ENCODE measurements at places on chromosomes 6 and 20.
A peak's percentile ranks its signal among the peaks of the same experiment; 100 is the strongest.

DNA sequence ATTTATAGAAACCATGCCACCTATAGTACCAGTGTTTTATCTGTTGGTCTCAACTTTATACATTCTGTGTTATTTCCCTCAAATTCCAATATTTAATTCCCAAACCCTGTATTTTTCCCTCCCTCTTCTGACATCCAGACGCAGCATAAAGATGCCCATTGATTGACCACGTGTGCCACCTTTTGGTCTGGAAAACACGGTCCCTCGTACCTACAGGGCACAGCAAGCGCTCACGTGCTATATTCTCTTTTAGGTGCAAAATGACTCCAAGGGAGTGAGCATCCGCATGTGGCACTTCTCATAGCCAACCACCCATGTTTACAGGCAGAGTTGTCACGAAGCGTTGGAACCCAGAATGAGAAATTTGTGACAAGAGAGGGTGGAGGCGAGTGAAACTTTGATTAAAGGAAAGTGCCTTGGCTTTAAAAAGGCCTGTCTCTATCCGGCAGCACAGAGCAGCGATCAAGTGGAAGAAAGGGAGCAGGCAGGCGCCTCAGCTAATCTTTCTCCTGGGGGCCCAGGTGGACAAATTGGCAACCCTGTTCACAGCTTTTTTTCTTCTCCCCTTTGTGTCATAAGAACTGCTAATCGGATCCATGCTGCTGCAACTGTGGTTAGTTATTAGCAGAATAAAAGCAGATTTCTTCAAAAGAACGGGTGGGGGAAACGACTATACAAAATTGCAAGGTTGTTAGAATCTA, 225.9 kb downstream of the TMEM242 start:
- no peak for DNase-seq

GRCh38 chr20:32570401-32571190, 14.5 kb downstream of the NOL4L start:
- DNase-seq: no peak

- no peak for DNase-seq
These were observed 559 bp downstream of the APMAP start for GRCh38 chr20:24991897-24992486.

- no peak for DNase-seq
These were observed 30.4 kb downstream of the TGM2 start for GRCh38 chr20:38134427-38135270.

- DNase-seq: no peak
These were observed 16.2 kb downstream of the SUN5 start for GRCh38 chr20:32988008-32988407.

- DNase-seq: no peak
These were observed 8.4 kb downstream of the TIAM2 start for GRCh38 chr6:155003476-155003875.

GRCh38 chr6:168432196-168432595, 8.8 kb upstream of the SMOC2 start:
- DNase-seq: no peak

DNA sequence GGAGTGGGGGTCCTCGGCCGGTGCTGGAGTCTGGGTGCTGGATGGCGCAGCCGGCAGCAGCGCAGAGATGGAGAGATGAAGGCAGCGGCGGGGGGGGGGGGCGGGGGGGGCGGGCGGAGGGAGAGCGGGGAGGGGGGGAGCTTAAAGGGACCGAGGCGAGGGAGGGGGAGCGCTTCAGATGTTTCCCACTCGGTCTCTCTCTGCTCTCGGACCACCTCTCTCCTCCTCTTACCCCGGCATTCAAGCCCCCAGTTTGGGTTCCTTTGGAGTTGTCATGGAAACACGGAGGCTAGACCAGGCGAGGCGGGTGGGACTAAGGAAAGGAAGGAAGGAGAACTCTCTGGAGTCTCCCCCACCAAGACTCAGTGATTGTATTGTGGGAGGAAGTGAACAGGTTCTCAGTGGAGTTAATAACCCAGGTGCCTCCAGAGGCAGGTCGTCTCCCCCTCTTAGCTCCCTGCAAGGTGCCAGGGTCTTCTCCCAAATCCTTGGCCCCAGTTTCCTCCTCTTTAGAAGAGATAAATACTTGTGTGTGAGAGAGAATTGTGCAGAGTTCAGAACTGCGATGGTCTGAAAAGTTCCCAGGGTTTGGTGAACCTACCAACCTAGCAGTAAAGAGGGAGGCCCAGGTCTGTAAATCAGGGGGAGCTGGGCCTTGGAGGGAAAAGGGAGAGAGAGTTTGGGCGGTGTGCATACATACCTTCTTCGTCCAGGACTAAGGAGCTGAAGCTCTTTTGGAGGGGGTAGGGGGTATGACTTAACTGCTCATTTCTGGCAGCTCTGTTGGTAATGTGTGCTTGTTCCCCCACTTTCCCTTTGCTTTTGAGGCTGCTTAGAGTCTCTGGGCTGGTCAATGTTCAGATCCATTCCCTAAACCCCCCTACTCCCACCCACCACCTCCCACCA, at the start of gene PRRT1:
TSS of gene PRRT1 (minus strand) at position 77 of the 906 bp plus-strand sequence. CDS start 112 bp downstream, outside the sequence.
- DNase-seq: no peak

- DNase-seq: no peak
These were observed 383.8 kb upstream of the JAG1 start for GRCh38 chr20:11057624-11058023.

GRCh38 chr6:135224037-135224647, 43.0 kb downstream of the MYB start:
- DNase-seq: no peak

- DNase-seq: no peak
These were observed 36.5 kb upstream of the CST7 start for GRCh38 chr20:24912397-24913075.

GRCh38 chr6:138334000-138334399, 43.7 kb upstream of the SMIM28 start:
- no peak for DNase-seq

DNA sequence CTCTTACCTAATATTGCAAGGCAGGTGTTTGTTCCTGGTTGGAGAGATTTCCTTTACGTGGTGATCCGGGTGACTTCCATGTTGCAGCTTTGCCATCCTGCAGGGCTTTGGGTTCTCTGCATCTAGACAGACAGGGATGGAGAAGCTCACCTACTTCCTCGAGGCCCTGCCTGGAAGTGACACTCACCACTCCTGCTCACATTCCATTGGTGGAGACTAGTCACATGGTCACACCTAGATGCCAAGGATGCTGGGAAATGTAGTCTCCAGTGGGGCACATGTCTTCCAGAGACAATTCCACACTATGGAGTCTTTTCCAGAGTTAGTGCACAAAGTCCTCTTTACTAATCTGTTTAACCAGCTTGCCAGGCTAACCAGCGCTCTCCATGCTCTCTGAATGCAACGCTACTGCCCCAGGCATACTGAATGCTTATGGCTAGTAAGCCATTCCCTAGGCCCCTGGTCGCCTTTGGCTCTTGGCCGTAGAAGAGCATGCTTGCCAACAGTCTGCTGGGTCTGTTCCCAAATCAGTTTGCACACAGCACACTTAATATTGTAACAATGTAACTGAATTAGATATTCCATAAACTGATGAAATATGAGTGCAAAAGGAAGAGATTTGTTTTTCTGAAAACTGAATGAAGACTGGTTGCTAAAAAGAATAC, 6.7 kb upstream of the KCNK15 start:
- peak; percentile 93 for DNase-seq

GRCh38 chr6:30766461-30767157, 22.3 kb upstream of the IER3 start:
- DNase-seq: no peak

DNA sequence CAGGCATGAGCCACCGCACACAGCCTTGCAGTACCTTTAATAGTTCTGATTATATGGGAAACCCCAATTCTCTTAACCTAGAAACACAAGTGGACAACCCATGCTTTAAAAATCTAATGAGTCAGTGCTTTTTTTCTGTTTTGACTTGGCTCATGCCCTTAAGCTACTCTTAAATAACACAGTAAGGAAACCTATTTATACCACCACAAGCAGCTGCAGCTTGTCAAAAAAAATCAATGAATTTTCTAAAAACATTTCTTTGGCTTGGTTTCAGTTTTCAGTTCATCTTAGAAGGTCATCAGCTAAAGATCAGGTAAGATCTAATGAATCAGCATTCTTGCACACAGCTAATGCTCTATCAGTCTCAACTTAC, 124.1 kb upstream of the DST start:
- no peak for DNase-seq

DNA sequence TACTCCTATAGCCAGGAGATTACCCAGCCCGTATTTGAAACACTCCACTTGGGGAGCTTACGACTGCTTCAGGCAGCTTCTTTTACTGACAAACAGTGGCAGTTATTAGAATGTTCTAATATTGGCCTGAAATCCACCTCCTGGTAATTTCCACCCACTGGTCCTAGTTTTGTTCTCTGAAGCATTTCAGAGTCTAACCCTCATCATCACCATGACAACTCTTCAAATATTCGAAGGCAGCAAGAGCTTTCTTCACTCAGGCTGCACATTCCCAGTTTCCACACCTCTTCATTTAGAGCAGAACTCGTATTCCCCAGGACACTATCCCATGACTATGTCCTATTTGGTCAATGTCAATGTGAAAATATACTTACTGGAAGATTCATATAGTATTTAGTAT, 325.6 kb downstream of the UBE3D start:
- DNase-seq: no peak

- DNase-seq: no peak
These were observed 35.1 kb downstream of the TPD52L1 start for GRCh38 chr6:125188594-125189203.

DNA sequence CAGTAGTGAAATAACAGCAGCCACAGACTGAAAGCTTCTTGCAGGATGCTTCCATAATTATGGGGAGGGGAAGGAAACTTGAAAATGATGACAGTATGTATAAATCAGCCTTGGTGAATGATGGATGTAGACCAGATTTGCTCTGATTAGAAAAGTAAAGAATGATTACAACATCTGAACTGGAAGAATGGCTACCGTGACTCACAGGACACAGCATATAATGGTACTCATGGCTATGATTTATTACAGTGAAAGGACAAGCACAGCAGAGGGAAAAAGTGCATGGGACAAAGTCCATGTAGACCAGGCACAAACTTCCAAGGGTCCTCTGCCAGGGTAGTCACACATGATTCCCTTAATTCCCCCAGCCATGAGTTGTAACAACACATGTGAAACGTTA, 70.7 kb upstream of the POPDC3 start:
- DNase-seq: no peak

- DNase-seq: no peak
These were observed 11.0 kb upstream of the SLC35B3 start for GRCh38 chr6:8446391-8446790.

DNA sequence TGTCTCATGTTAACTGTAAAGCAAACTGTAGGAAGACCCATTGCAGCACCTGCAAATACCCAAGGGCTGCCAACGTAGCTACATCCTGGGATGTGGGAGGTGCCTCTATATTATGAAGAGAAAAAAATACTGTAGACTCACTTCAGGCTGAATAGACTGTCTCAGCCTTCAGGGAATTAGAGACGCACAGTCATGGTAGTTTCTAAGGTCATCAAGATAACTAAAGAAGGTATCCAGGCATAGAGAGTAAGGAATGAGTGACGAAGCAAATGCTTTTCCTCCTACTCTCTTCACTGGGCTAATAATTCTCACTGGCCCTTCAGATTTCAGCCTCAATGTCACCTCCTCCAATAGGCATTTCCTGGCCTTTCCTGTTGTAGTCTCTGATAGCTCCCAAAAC, 121.6 kb upstream of the ECI2 start:
- DNase-seq: no peak

DNA sequence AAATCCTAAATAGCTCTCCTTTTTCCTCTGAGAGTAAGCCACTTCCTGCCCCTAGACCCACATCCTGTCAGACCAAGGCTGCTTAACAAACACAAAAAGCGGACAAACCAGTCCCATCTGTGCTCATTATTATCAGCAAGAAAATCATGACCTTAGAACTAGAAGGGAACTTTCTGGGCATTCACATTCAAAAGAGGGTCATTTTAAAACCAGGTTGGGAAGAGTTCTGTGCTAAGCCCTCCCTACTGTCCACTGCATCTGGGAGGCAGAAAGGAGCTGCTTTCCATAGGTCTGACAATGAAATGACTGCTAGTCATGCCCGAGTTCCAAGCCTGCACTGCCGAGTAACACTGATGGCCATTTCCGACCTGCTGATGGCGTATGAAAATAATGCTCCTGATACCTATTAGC, 15.4 kb downstream of the EZR start:
- DNase-seq: no peak

GRCh38 chr6:148398678-148399077, 56.0 kb downstream of the SASH1 start:
- DNase-seq: no peak

DNA sequence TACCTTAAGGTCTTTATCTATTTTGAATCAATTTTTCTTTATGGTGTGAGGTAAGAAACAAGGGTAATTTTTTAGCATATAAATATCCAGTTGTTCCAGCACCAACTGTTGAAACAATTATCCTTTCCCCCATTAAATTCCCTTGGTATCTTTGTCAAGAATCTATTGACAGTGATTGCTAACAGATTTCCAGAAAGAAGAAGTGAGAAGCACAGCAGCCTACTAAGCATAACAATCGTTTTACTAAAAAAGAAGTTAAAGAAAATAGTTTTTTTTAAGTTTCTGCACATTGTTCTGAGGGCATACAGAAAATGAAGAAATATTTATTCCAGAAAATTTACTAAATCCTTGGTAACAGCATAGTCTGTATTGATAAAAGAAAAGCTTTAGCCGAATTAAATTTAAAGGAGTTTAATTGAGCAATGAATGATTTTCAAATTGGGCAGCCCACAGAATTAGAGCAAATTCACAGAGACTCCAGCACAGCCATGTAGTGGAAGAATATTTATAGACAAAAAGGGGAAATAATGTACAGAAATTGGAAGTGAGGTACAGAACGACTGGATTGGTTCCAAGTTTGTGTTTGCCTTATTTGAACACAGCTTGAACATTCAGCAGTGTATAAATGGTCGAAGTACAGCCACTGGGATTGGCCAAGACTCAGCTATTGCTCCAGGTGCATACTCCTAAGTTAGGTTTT, 97.9 kb upstream of the UST start:
- no peak for DNase-seq

- DNase-seq: no peak
These were observed 62.6 kb downstream of the DACT2 start for GRCh38 chr6:168256940-168257339.

GRCh38 chr6:36751833-36752186, 54.2 kb downstream of the RAB44 start:
- DNase-seq: no peak

DNA sequence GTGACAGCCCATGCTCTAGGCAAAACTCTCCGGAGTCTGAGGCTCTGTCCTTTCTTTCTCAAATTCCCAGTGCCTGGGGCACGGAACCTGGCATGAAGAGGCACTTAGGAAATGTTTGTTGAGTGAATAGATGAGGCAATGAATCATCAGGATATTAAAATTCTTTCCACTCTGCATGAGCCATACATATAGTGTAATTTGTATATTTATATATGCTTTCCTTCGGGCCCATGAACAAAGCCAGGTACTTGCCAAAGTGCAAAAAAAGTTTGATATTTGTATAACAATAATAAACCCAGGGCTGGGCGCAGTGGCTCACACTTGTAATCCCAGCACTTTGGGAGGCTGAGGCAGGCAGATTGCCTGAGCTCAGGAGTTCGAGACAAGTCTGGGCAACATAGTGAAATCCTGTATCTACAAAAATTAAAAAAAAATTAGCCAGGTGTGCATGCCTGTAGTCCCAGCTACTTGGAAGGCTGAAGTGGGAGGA, 212.3 kb upstream of the ZNF217 start:
- DNase-seq: no peak

Measured in iPS DF 6.9 (cell line).